ENCODE measurements at places on chromosomes 2 and 18.

DNA sequence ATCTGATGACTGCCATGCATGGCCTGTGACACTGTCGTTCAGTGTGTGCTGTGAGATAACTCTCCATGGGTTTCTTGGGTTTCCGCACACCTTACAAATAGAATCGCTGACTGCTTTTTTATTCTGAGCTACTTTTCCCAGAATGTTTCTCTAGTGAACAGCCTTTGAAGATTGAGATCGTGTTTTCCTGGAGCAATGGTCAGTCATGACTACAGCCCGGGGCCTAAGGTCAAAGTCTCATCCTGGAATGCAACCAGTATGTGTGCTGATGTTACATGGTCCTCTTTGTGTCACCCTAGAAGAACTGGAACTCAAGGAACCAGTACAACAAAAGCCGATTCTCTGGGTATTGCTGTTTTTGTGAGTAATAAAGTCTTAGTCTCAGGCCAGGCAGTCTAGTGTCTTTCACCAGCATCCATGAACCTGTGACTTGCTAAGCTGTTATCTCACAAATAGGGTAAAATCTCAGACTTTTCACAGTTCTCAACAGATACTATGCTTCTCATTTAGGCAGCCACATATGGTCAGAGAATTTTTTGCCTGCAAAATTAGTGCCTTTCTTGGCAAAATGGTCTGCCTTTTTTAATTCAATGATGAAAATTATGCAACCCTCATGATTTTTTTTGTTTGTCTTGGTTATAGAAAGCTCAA lies 124.9 kb upstream of the PIEZO2 start:
- no peak for DNase-seq

DNA sequence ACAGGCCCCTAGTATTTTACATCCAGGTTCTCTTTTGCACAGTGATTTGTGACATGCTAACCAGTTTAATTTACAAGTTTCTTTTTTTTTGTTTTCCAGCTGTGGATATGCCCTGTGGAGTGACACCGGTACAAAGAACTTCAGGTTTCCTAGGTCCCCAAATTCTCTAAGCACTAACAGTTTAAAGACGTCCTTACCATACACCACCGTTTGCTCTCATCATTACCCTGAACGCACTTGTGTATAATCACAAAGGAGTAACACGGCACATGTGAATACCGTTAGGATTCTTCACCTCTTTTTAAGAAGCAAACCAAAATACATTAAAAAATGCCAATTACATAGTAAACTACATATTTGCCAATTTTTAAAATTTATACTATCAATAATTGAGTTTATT lies 853 bp downstream of the LANCL1 start:
- DNase-seq, result no peak

DNA sequence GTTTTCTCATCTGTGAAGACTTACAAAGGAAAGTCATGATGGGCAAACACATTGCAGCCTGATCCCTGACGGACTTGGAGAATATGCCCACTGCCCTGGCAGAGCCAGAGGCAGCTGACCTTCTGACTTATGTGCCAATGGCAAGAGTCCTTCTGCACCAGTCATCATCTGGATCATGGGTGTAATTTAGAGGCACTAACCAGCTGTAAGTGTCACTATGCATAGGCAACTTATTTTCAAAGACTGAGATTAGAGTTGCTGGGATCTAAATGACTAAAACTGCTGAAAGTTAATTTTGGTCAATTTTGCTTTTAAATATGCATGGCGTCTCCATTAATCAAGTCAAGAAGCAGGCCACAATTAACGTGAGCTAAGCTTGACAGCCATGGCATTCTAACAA lies 261.2 kb downstream of the BCL11A start:
- no peak for DNase-seq

- DNase-seq, result no peak
Observed at GRCh38 chr2:145597809-145598208, 1077.9 kb upstream of the ZEB2 start.

DNA sequence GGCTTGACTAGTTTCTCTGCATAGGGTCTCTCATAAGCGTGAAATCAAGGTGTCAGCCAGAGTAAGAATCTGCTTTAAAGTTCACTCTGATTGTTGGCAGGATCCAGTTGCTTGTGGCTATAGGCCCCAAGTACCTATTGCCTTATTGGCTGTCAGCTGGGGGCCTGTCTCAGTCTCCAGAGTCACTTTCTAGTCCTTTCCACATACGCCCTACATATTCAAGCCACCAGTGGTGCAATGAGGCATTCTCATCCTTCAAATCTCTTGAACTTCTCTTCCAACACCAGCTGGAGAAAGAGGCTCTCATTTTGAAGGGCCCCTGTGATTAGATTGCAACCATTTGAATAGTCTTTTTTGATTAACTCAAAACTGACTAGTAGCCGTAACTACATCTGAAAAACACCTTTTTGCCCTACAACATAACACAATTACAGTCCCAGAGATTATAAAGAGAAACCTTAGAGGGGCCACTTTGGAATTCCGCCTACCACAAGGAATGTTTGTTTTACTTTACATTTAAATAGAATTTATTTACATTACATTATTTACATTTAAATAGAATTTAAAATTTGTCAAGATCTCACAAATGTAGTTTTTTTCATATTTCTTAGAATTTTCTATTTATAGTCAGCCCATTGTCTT lies 520.1 kb downstream of the DSC3 start:
- DNase-seq, result no peak

DNA sequence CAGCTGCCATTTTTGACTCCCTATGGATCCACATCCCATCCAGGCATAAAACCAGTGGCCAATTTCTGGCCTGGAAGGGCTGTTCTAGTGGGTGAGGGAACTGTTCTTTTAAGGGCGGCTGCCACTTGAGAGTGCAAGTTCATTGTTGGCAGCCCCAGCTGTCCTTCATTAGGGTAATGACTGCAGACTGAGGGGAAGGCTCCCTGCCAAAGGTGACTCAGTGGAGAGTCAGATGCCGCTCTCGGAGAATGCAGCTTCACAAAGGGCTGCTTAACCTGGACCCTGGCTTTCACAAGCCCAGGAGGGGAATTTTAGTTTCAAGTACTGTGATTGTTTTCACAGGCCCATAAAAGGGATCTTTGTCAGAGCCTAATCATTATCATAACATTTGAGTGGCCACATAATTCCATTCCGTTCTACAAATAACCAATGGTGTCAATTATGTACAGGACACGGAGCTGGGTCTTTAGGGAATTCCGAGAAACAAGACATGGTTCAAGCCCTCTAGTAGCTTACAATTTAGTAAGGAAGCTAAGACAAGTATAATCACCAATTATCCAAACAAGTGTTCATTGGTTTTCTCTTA lies 235.7 kb downstream of the CDCA7 start:
- peak; percentile 96 for DNase-seq

GRCh38 chr2:168499500-168499899 lies 43.4 kb downstream of the CERS6 start:
- no peak for DNase-seq

GRCh38 chr18:70920840-70921374 lies 632.1 kb downstream of the SOCS6 start:
- no peak for DNase-seq

GRCh38 chr18:73509460-73509859 lies 638.2 kb downstream of the FBXO15 start:
- DNase-seq, result no peak

GRCh38 chr2:224630659-224631550 lies 45.7 kb upstream of the CUL3 start:
- no peak for DNase-seq

DNA sequence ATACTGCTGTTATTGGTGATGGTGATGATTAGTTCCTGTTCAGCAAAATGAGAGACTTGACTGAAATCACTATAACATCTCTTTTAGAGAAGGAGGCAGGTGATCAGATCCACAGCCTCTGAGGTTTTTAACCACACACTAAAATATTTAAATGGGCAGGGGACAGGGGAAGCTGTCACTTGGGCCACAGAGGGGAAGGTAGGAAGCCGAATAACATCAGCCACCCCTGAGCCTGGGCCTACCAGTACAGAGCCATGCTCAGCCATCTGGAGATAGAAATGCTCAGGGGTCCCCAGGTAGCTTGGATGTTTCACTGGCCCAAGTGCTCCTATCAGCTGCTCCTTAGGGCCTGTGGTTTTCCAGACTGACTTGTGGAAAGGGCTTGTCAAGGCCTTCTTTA lies 122.3 kb downstream of the MRO start:
- DNase-seq, result no peak

DNA sequence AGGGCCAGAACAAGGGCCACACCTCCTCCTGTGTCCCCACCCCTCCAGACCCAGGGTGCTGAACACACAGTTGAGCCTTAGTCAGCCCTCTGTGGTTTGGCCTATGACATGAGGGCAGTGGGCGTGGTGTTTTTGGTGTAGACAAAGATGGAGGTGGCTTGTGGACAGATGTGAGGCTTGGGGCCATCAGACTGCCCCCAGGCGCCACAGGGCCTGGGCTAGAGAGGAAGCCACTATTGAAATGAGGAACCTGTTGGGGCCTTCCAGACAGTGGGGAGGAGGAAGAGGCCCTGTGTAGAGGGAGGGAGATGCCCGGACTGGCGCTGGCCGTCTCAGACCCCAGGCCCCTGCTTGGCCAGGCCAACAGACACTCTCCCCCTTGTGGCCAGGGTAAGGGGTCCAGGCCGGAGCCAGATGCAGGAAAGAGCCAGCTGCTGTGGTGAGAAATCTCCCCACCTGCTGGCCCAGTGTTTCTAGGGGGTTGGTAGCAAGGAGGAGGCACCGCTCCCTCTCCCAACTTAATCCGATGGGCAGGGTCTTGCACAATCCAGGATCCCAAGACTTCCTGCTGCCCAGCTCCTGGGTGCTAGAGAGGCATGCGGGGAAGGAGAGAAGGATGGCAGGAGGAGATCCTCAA lies 53.8 kb downstream of the SMAD7 start:
- no peak for DNase-seq

GRCh38 chr2:156490466-156490840 lies 54.3 kb downstream of the GPD2 start:
- DNase-seq, result no peak

- no peak for DNase-seq
Observed at GRCh38 chr18:57084331-57085271, 62.3 kb upstream of the BOD1L2 start.

DNA sequence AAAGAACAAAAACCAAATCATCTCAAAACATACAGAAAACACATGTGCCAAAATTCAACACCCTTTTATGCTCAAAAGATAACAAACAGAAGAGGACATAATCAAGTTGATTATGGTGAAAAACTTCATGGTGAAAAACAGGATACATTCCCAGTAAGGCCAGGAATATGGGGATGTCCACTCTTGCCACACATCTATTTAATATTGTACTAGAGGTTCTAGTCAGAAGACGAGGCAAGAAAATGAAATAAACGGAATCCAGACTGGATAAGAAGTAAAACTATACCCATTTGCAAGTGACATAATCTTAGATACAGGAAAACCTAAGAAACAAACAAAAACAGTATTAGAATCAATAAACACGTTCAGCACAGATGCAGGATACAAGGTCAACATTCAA lies 40.8 kb downstream of the MAP3K2 start:
- DNase-seq, result no peak

GRCh38 chr18:9629709-9630108 lies 15.3 kb upstream of the PPP4R1 start:
- DNase-seq, result no peak

GRCh38 chr2:95301876-95302641 lies 4.9 kb downstream of the KCNIP3 start:
- DNase-seq, result no peak

GRCh38 chr2:208025814-208026184 lies 472 bp upstream of the PLEKHM3 start:
- DNase-seq, result no peak

DNA sequence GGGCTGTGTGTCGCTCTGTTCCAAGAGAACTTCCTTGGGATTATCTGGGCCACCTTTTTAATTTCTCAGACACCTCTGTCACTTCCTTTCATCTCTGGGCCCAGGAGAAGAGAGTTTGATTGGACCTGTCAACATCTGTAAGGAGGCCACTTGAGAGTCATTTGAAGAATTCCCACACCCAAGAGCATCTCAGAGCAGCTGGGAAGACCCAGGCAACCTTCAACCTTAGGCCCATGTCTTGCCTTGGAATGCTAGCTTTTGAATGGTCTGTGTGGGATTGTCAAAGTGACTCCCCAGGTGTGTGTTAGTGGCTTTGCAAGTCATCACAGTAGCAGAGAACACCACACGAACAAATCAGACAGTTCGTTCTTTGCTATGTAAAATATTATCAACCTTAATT lies 280.3 kb downstream of the CYRIA start:
- DNase-seq, result no peak

DNA sequence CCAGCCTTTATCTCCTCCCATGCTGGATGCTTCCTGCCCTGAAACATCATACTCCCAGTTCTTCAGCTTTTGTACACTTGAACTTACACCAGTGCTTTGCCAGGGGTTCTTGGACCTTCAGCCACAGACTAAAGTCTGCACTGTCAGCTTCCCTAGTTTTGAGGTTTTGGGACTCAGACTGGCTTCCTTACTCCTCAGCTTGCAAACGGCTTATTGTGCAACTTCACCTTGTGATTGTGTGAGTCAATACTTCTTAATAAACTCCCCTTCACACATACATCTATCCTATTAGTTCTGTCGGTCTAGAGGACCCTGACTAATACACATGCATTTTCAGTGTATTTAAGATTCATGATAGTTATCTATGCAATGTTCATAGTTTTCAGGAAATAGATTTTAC lies 35.8 kb upstream of the ZNF804A start:
- DNase-seq, result no peak

DNA sequence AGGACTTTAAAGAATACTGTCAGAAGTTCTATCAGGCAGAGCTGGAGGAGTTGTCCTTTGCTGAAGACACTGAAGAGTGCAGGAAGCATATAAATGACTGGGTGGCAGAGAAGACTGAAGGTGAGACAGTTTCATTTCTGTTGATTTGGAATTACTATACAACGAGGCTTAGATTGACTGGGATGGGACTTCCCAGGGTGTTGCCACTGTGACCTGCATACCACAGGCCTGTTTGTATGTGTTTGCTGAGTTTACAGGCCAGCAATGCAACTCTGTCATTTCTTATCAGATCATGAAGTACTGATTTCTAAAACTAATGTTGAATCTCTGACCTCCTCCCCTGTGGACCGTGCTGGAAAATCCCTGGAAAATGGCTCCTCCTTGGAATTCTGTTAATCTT lies 11.8 kb downstream of the SERPINB8 start:
- DNase-seq, result no peak

DNA sequence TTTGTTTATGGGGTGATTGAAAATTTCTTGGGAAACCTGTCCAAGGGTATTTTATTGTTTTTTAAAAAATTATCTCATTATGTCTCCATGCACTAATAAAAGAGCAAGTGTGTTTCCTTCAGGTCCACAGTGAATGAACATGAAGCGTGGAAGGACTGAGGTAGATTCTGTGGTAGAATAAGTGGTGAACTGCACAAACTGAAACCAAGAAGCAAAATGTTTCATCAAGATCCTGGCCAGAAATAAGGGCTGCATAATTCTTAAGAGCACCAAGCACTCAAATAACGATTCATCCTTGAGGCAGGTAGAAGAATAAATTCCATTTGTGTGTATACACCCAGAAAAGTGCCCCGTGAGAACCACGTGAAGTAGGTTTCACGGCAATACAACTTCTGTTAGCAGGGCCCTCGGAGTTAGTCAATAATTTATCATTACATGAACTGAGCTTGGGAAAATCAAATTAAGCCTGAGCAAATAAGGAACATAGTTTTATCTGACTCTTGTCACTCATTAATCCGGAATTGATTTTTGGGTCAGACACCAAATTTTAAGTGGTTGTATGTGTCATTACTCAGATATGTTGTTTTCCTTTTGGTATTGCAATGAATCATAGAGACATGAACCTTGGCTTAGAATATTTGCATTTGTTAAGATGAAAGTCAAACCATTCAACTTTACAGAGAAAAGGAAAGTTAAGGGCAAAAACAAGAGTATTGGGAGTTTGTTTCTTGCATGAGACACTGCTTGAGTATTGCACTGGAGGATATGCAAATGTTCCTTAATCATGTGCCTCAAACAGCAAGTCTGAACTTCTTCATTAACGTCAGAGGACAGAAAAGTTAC lies 472.6 kb upstream of the NETO1 start:
- DNase-seq, result no peak
